Right lobe of liver (tissue), 6 donors: ENCODE measurements at places on chromosomes 4 and X. TPM values are rescaled to one million over a fixed set of nuclear protein-coding genes. Genes with fewer than 3 reads are reported as not detected.

MMRN1 gene
- total RNA-seq: 7.0 TPM

CSAG3 gene
- total RNA-seq: not detected

RIBC1 gene
- total RNA-seq: not detected

RAI2 gene
- total RNA-seq: 2.5 TPM

SPANXA2 gene
- total RNA-seq: not detected

GRCh38 chrX:129823115-129823514 lies 20.6 kb downstream of the ZDHHC9 start:
- DNase-seq: no peak

DNA sequence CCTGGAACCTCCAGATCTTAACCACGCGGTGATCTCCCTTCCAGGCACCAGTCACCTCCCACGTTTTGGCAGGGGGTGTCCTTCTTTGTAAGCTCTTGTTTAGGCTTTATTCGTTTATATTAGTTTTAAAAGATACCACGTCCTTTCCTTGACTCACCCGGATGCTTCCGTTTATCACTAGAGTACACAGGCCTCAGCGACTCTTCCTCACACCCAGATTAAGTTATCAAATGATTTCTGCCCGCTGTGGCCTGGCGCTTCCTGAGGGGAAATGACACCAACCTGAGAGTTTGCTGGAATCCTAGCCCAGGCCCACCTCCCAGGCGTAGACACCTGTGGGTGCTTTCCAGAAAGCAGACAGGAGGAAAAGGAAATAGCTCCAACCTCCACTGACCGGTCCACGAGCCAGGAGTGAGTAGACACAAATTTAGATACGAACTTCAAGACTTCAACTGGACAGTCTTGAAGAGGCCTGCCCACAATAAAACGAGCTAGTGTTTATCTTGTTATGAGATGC lies 756 bp upstream of the ADAMTS3 start:
- DNase-seq: peak; percentile 28

DNA sequence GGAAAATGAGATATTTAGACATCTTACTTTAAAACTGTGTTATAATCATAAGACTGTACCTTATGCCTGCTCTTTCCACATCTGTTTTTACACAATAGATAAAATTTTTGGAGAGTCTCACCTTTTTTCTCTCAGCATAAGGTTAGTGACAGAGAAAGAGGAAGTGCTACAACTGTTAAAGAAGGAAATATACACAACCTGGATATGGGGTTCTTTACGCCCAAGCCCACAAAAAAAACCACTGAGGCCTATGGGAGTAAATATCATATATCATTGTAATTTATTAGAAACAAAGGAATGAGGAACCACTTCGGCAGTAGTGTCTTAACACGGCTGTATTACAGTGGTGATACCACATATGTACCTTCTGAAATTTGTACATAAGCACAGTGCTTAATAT lies 265.9 kb upstream of the GK2 start:
- DNase-seq: no peak

GRCh38 chr4:8403173-8403753 lies 37.3 kb downstream of the ACOX3 start:
- peak; percentile 83 for DNase-seq

DNA sequence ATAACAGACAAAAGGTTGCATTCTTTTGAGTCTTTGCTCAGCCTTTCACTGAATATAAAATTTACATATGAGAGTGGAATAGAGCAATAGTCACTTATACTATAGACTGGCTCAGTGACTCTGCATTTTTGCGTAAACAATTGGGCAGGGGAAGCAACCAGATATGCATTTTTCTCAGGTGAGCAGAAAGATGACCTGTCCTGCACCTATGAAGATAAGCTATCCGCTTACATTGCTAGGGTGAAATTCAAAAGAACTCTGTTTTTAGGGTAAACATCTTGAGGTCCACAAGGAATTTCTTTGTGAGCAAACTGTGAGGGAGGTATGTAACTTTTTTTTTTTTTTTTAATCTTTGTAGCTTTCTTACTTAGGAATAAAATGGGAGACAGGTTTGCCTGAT lies 602.4 kb upstream of the PRKX start:
- DNase-seq: no peak

GRCh38 chr4:107906458-107907100 lies 24.8 kb upstream of the CYP2U1 start:
- no peak for DNase-seq

GRCh38 chr4:88600176-88600838 lies 8.0 kb downstream of the HERC3 start:
- DNase-seq: no peak

GRCh38 chrX:35040871-35041270 lies 98.3 kb downstream of the FAM47B start:
- DNase-seq: no peak

GRCh38 chr4:5710065-5710960 lies 688 bp upstream of the EVC start:
- no peak for DNase-seq

DNA sequence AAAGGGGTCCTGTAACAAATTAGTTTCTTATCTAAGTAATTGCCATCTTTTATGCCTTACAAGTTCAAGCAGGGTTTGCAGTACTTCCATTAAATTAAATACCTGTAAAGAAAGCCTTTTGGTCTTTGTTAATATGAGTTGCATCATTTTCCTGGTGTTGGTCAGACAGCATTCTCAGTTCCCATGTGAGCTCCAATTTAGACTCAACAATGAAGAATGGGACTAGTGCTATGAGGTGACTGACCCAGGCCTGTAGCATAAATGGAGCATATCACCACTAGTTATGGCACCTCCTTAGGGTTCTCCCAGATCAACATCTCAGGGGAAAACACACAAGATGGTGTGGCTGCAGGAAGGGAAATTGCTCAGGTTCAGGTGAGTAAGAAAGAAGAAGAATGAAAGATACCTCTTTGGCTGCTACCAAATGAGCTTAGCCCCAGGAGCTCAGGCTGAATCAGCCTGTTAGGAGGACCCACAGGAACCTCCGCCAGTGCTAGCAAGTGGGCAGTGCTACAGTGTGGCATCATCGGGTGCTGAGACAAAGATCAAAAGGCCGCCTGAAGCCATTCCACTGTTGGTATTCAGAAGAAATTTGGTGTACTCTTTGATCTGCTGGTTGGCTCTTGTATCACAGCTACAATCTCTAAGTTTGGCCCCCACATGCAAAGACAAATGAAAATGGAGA lies 1.8 kb downstream of the TTC29 start:
- no peak for DNase-seq
